ENCODE measurements at places on chromosomes 12 and 14.

DNA sequence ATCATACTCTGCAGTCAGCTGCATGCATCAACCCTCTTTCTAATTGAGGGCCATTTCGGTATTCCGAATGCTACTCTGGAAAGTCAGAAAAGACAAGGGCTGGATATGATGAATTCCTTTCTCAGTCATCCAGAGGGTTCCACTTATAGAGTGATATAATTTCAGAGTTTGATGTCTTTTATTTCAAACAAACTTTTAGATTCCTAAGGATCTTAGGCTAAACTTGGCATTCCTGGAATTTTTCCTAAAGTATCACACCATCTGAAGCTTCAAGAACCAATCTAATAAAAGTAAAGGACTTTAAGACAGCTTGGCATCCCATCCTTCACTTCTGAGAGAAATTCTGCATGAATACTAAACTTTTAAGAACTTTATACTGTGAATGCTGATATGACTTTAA lies 69.3 kb upstream of the KCNJ8 start:
- H3K4me3 ChIP-seq = no peak overlapping the region
- H3K27ac ChIP-seq = no peak overlapping the region
- H3K4me1 ChIP-seq = no peaks in the 10 kb centered on the region
- H3K36me3 ChIP-seq = no peaks in the 10 kb centered on the region
- peaks cover 10% of the 10 kb centered on the region for H3K27me3 ChIP-seq
- no peak for ATAC-seq

DNA sequence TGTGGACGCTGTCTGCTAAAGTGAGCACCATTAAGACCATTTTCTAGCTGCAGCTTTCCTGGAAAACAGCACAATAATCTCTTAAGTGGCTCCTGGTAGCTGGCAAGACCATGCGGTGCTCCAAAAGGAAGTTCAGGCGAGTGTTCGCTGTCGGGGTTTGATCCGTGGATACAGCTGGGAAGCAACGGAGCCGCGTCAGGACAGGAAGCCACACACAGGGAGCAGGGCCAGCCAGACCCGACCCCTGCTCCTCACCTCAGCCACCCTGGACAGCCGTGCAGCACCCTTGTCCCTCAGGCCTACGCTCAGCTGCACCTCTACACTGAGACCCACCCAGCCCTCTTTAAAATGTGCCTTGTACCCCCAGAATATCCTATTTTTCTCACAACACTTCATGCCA lies 19.4 kb downstream of the ZFYVE21 start:
- H3K36me3 ChIP-seq = peaks cover 33% of the 10 kb centered on the region
- no peak for ATAC-seq
- no peaks in the 10 kb centered on the region for H3K27me3 ChIP-seq
- H3K27ac ChIP-seq = no peak overlapping the region
- no peaks in the 10 kb centered on the region for H3K4me1 ChIP-seq

- H3K27me3 ChIP-seq = peaks cover 18% of the 10 kb centered on the region
- H3K27ac ChIP-seq = no peak overlapping the region
- no peaks in the 10 kb centered on the region for H3K36me3 ChIP-seq
- peak; percentile 67 for ATAC-seq
- H3K4me1 ChIP-seq = peaks cover 10% of the 10 kb centered on the region
Observed at GRCh38 chr14:97218691-97219430, 421.7 kb downstream of the VRK1 start.

GRCh38 chr12:6867413-6868210 lies at the start of gene TPI1:
Gene TPI1, plus strand, starts transcription at chr12:6867531. Its CDS starts 36 bp downstream, at chr12:6867567.
- H3K27me3 ChIP-seq = no peaks in the 10 kb centered on the region
- H3K27ac ChIP-seq = peak within 1 kb of the TSS; percentile 96
- ATAC-seq = peak; percentile 74
- peak within 1 kb of the TSS; percentile 94 for H3K4me3 ChIP-seq

GRCh38 chr14:77302926-77303325 lies 17.8 kb downstream of the POMT2 start:
- no peaks in the 10 kb centered on the region for H3K27me3 ChIP-seq
- H3K4me3 ChIP-seq = peak overlapping the region; percentile 68
- H3K27ac ChIP-seq = peak overlapping the region; percentile 97
- peak; percentile 90 for ATAC-seq

- H3K36me3 ChIP-seq = no peaks in the 10 kb centered on the region
- no peak overlapping the region for H3K27ac ChIP-seq
- no peak overlapping the region for H3K4me3 ChIP-seq
- H3K4me1 ChIP-seq = peaks cover 6% of the 10 kb centered on the region
- no peaks in the 10 kb centered on the region for H3K27me3 ChIP-seq
Observed at GRCh38 chr12:19234171-19234704, 104.7 kb downstream of the PLEKHA5 start.

DNA sequence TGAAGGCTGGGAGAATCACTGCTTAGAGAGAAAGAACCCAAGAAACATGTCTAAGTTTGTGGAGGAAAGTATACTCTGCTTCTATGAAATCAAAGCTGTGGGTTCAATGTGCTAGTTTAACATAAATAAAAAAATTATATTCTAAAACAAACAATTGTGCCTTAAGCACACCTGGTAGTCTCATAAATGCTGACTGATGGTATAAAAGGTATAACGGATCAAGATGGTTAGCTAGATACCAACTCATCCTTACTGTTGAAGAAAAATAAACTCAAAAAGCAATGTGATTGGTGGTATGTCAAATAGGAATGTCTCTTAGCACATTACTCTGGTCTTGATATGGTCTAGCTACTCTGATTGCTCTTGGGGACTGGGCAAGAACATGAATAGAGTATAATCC lies 117.8 kb downstream of the SLC41A2 start:
- H3K36me3 ChIP-seq = peaks cover 15% of the 10 kb centered on the region
- no peak for ATAC-seq
- no peaks in the 10 kb centered on the region for H3K4me1 ChIP-seq
- no peak overlapping the region for H3K27ac ChIP-seq

DNA sequence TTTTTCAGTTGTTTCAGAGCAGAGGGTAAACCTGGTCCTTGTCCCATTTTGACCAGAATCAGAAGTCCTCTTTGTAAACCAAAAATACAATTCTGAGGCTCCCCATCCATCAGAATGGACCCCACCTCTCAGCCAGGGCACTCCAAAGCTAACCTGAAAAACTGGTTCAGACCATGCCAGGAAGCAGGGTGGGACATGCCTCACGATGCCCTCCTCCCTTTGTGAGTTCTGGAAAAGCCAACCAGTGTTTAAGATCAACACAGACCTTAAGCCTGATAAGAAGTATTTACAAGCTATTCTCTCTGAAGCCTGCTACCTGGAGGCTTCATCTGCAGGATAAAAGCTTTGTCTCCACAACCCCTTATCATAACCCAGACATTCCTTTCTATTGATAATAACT lies 35.4 kb downstream of the TNFAIP2 start:
- no peaks in the 10 kb centered on the region for H3K36me3 ChIP-seq
- H3K4me3 ChIP-seq = no peak overlapping the region
- no peak overlapping the region for H3K27ac ChIP-seq
- no peak for ATAC-seq
- H3K4me1 ChIP-seq = no peaks in the 10 kb centered on the region

DNA sequence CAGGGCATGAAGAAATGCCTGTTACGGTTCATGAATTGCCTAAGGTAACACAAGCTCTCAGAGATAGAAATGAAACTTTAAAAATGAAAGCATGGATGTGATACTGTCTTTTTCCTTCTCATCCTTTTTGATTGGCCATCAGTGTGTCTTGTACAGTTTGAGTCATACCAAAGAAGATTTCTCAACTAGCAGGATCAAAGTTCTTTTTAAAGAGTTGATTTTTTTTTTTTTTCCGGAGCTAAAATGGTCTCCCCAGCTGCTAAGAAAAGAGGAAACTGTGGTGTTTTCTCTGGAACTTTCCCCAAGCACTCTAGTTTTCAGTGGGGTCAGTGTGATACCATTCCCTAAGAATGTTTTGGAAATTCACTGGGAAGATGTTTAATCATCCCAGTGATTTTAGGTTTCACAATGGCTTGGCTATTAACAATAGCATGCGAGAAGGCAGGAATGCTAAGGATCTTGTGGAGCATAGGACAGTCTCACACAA lies 105.0 kb downstream of the ETNK1 start:
- no peaks in the 10 kb centered on the region for H3K4me1 ChIP-seq
- no peak overlapping the region for H3K27ac ChIP-seq
- H3K27me3 ChIP-seq = peaks cover 5% of the 10 kb centered on the region
- ATAC-seq = no peak
- no peak overlapping the region for H3K4me3 ChIP-seq

DNA sequence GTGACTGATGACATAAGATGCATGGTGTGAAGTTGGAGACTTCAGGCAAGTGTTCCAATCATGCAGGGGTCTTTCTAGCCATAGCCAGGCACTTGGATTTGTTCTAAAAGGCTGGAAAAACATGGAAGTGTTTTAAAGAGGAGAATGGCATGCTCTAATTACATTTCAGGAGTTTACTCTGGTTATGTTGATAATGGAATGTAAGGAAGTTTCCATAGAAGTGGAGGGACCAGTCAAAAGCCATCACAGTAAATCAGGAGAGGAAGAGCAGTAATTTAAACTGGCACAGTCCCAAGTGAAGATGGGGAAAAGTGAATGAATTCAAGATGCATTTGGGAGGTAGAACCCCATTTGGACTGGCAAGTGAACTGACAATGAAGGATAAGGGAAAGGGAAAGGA lies 13.9 kb upstream of the FRS2 start:
- H3K4me3 ChIP-seq = no peak overlapping the region
- H3K4me1 ChIP-seq = no peaks in the 10 kb centered on the region
- H3K27ac ChIP-seq = no peak overlapping the region
- no peaks in the 10 kb centered on the region for H3K27me3 ChIP-seq

DNA sequence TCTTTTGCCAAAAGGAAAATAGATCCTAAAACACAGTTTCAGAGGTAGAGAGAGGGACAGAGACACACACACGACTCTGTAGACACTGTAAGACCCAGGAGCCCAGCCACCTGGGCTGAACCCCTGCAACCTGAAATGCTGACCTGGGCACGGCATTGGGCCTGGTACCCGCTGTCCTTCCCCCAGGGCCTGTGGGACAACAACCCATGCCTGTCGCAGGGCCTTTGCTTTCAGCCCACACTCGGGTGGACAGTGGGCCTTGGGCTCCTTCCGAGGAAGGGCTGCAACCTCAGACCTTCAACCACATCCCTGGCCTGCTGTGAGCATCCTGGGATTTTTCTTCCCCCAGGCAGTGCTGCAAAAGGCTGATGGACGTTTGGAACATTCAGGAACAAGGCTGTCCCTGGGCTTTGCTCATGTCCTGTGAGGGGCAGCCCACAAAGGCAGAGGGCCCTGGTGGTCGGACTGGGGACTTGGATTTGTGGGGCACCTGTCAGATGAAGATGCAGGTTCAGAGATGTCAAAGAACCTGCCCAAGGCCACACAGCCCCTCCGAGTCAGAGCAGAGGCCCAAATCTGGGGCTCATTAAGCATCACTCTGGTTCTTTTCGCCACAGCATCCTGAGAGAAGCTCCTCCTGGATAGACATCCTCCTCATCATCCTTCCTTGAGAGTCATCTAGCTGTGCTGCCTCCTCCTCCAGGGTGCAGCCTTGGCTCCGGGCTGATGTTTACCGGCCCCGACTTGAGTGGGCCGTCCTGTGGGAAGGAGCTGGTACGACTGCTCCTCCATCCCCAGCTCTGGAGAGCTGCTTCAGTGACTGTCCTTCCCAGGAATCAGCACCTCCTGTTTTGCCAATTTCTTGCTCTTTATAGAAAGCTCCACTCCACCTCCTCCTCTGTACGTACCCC lies 32.7 kb downstream of the CCDC92 start:
- H3K4me1 ChIP-seq = peaks cover 20% of the 10 kb centered on the region
- no peak for ATAC-seq
- H3K27me3 ChIP-seq = no peaks in the 10 kb centered on the region
- H3K36me3 ChIP-seq = peaks cover 37% of the 10 kb centered on the region
- no peak overlapping the region for H3K27ac ChIP-seq

DNA sequence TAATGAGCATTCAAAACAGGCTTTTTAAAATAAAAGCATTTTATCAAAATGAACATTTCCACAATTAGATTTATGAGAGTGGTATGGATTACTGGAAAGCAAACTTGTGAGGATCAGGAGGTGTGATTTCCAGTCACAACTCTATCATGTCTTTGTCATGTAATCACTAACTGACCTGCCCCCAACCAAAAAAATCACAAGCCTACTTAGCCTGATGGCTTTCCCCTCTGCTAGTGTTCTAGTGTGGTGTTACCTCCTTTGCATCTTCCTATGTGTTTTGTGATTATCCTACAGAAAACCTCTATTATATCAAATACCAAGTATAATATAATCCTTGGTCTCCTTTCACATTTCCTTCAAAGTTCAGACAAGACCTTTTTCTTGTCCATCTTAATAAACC lies 168.6 kb downstream of the NOVA1 start:
- no peaks in the 10 kb centered on the region for H3K36me3 ChIP-seq
- no peaks in the 10 kb centered on the region for H3K27me3 ChIP-seq
- H3K27ac ChIP-seq = no peak overlapping the region
- no peaks in the 10 kb centered on the region for H3K4me1 ChIP-seq

DNA sequence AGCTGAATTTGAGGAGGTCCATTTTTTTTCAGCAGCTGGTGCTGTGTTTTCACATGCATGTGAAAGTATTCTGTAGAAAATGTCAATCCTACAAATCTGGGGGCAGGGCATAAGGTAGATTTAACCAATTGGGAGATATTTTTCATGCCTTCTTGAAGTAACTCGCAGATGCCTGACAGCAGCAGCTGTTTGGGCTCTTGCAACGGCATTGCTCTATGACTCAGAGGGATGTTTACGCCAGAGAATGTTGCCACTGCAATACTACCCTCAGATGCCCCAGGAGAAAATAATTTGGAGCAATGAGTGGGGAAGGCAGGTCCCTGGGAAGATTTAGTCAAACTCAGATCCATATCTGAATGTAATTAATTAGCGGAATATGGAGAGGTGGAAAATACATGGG lies 42.5 kb upstream of the MYBPC1 start:
- peaks cover 13% of the 10 kb centered on the region for H3K27me3 ChIP-seq
- no peaks in the 10 kb centered on the region for H3K4me1 ChIP-seq
- H3K27ac ChIP-seq = no peak overlapping the region
- H3K36me3 ChIP-seq = no peaks in the 10 kb centered on the region
- no peak overlapping the region for H3K4me3 ChIP-seq

- peak overlapping the region; percentile 88 for H3K4me3 ChIP-seq
- peak overlapping the region; percentile 99 for H3K27ac ChIP-seq
- no peaks in the 10 kb centered on the region for H3K27me3 ChIP-seq
- H3K4me1 ChIP-seq = peaks cover 58% of the 10 kb centered on the region
- ATAC-seq = peak; percentile 66
Observed at GRCh38 chr14:22549981-22550673, 38.9 kb downstream of the DAD1 start.

Data from activated T-helper 17 cell treated with anti-CD3 and anti-CD28 coated beads, Interleukin-2, amount 50 U/mL, for 72 hours (primary cell).